Neuronal stem cell (in vitro differentiated cells): ENCODE measurements at places on chromosomes 5 and 9.

- DNase-seq: no peak
These were observed 9.0 kb upstream of the SETD9 start for GRCh38 chr5:56900395-56900794.

DNA sequence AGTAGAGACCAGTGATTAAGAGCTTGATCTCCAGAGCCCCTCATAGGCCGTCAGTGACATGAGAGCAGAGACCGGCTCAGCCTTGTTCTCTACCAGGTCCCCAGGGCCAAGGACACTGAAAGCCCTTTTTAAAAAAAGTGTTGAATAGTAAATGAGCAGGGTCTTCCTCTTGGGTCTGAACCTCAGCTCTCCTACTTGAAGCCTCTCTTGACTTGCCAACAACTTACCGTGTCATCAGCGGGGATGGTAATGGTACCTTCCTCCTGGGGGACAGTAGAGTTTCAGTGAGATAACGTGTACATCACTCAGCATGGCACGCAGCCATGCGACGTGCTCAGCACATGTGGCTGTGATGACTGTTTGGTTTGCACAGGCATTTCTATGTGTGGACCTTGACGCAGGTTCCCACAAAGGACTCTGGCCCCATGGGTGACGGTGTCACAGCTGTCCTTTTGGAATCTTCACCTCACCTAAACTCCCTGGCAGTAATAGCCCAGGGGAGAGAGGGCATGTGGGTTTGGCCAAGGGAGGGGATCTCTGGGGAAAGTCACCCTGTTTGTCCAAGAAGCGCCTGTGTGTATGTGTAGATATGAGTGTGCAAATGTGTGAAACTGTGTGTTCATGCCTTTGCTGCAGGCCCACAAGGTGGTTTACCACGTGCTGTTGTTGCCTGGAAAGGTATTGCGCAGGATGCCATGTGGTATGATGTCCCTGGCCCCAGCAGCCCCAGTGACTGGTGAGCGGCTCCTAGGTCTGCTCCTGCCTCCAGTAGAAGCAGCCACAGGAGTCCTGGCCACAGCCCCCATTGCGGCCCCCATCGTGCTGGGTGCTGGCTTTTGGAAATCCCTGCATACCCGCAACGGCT is 18.7 kb downstream of the ERGIC1 start:
- DNase-seq: no peak

- DNase-seq: no peak
These were observed 37.4 kb upstream of the ZNF608 start for GRCh38 chr5:124783794-124784193.

- no peak for DNase-seq
These were observed 46.9 kb upstream of the GAS1 start for GRCh38 chr9:86994231-86994630.

- no peak for DNase-seq
These were observed 15.8 kb downstream of the MARCHF3 start for GRCh38 chr5:127014573-127014972.

DNA sequence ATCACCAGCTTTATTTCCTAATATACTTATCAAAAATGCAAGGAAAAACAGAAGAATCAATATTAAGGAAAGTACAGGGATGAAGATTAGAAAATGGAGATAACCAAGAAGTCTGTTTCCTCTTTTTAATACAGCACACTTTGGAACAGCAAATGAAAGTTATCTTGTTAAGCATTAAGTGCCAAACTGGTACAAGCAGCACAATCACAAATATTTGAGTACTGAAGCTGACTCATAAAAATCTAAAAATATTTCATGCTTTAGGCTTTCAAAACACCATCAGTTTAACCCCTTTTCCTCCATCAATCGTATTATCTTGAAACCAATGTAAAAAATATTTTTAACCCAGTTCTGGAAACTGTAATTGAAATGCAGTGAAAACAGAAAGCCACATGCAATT is 2.7 kb downstream of the FBXW11 start:
- no peak for DNase-seq

- no peak for DNase-seq
These were observed 119.2 kb downstream of the ARRDC3 start for GRCh38 chr5:91263898-91264297.

- DNase-seq: no peak
These were observed 9.1 kb downstream of the TGFBR1 start for GRCh38 chr9:99114049-99114440.

GRCh38 chr5:149682532-149683075 is 47.5 kb upstream of the PPARGC1B start:
- no peak for DNase-seq

DNA sequence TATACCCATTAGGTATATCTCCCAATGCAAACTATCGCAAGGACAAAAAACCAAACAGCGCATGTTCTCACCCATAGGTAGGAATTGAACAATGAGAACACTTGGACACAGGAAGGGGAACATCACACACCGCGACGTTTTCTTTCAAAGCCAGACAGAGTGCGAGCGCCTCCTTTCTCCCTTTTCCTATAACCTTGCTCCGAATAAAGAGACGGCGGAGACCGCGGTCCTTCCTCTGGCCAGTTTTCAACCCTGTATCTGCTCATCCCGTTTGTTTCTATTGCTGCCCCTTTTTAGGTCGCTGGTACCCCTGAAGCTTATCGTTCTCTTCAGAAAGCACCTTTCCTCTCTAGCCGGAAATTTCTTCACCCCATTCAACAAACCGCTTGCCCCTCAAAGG is 1.3 kb downstream of the LVRN start:
- DNase-seq: no peak

GRCh38 chr5:180389252-180390101 is 36.3 kb upstream of the GFPT2 start:
- no peak for DNase-seq

DNA sequence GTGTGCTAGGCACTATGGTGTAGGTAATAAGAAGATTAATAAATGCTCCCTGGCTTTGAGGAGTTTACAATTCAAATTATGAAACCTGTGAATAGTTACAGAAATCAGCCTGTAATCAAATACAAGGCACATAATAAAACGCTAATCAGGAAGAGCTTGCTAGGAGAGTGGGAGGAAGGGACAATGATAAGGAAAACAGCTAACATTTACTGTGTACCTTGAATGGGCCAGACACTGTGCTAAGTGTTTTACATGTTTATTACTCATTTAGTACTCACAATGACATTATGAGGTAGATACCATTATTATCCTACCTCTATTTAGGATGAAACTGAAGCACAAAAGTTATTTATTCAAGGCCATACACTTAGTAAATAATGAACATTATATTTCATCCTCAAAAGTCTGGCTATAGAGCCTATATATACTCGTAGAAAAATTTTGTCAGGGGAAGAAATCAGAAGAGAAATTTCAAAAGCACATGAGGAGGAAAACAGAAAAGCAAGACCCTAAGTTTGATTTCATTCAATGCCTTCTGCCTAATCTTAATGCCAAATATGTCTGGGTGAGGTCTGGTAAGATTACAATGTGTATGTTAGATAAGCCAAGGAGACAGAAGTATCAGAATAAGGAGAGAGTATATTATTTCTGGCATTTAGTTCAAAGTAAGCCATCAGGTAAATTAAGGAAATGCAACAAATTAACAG is 35.9 kb downstream of the AFF4 start:
- DNase-seq: no peak
